ENCODE measurements at places on chromosomes 4 and X. TPM values are rescaled to one million over a fixed set of nuclear protein-coding genes. Genes with fewer than 3 reads are reported as not detected.

GRCh38 chrX:109740433-109740809 is 7.4 kb upstream of the ACSL4 start:
- DNase-seq: no peak

DNA sequence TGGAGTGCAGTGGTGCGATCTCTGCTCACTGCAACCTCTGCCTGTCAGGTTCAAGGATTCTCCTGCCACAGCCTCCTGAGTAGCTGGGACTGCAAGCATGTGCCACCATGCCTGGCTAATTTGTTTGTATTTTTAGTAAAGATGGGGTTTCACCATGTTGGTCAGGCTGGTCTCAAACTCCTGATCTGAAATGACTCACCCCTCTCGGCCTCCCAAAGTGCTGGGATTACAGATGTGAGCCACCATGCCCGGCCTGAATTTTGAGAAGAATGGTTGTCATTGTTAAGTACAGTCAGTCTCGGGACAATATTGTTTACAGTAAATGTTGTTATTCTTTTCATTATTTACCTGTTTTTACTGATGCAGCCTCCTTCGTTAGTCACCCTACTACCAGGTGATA is 1226.2 kb upstream of the TENM3 start:
- no peak for DNase-seq

DNA sequence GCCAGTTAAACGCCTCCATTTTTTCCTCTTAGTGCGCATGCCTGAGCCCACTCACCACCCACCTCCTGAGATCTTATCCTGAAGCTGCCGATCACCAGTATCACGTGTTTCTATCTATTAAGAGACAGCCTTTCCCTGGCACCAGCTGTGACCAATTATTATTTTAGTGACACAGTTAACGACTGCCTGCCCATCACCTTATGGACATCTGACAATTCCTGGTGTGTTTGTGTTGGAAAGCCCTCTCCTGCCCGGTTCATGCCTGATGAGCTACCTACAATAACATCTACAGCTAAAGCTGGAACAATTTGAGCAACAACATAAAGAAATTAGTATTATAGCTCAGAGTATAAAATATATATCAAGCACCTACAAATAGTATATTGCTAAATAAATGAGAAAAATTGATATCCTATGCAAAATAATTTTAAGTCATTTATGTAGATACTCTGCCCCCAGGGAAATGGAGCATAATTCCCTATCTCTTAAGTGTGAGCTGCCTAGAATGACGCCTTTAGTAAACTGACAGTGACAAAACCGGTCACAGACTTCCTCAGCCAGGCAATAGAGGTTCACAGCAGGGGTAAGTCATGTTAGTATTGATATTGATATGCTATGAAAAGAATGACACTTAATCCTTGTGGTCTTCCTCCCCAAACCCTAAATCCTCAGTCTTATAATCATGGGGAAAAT is 862.2 kb downstream of the TRAM1L1 start:
- DNase-seq: no peak

DNA sequence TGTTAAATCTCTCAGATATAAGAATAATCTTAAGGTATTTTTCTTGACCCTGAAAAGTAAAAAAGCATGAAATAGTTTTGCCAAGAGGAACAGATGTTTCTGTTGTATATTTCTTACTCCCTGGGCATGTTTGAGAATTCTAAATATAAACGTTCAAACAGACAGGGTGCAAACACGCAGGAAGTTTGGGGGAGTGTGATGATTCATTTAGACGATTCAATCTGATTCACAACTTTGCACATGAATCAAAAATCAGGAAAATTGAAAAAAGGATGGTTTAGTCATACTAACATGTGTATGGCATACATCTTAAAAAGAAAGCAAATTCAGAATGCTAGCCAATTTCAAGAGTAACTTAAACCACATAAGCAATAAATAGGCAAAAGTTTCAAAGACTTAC is 340.3 kb upstream of the GRID2 start:
- no peak for DNase-seq

GRCh38 chr4:59598330-59598618 is 1601.9 kb upstream of the ADGRL3 start:
- no peak for DNase-seq

DNA sequence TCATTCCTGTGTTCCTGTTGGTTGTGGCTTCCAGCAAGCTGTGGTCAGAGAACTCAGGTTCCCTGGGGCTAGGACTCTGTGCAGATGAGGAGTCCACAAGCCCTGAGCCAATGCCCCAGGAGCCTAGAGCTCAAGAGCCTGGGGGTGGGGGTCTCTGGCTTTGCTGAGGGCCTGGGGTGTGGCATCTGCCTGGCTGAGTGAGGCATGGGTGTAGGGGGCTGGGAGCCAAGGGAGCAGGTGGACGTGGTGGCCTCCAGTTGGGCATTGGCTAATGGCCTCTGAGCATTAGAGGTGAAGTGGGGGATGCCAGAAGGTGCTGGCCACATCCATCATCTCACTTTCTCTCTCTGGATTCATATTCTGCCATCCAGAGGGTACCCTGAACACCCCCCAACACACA is 5.3 kb upstream of the MAMLD1 start:
- DNase-seq: no peak

DNA sequence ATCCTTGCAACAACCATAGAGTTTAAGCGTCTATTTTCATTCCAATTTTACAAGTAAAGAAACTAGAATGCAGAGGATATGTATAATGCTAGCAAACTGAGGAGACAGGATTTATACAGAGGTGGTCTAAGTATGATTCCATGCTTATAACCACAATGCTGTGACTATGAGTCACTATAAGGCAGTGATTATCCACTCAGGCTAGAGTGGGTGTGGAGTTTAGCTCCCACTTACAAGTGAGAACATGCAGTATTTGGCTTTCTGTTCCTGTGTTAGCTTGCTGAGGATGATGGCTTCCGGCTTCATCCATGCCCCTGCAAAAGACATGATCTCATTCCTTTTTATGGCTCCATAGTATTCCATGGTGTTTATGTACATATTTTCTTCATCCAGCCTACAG is 41.6 kb upstream of the EDA2R start:
- no peak for DNase-seq

Gene PITX2
- total RNA-seq: 0.77 TPM

Gene OFD1
- total RNA-seq: 27.3 TPM

Gene TREX2
- 1.6 TPM for total RNA-seq

Gene SLC25A5
- 403 TPM for total RNA-seq

Gene SLC9B1
- total RNA-seq: 1.7 TPM

Gene EXOSC9
- total RNA-seq: 64.4 TPM

Gene HS6ST2
- 14.2 TPM for total RNA-seq

Gene CENPU
- total RNA-seq: 85.3 TPM
